NCI-H1417 (cell line): ENCODE measurements at places on chromosomes 6 and 20.

DNA sequence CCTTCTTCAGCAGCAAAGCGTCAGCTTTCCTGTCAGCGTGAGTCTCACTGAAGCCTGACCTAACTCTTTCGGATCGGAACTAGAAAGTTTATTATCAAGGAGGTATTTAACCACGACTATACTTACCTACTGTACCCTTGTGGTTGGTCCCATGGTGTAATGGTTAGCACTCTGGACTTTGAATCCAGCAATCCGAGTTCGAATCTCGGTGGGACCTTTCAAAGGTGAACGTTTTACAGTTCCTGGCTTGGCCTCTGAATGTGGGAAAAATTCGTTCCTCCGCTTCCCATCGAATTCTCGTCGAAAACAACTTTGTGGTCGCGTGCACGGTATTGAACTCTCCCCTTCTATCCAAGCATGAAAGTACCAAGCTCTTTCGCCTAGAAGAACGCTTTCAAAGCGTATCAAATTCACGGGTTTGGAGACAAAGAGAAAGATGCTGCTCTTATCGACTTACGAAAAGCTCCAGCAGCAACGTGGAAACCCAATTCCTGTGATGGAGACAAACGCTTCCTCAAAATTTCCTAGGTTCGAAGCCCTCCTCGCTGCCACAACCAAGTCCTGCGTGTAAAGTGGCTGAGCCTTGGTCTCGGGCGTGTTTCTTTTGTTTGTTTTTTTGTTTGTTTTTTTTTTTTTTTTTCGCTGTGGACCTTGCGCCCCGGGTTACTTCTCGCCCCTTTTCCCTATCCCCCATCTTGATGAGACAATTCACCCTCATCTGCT is 63.7 kb downstream of the GPX5 start:
- no peak for DNase-seq

DNA sequence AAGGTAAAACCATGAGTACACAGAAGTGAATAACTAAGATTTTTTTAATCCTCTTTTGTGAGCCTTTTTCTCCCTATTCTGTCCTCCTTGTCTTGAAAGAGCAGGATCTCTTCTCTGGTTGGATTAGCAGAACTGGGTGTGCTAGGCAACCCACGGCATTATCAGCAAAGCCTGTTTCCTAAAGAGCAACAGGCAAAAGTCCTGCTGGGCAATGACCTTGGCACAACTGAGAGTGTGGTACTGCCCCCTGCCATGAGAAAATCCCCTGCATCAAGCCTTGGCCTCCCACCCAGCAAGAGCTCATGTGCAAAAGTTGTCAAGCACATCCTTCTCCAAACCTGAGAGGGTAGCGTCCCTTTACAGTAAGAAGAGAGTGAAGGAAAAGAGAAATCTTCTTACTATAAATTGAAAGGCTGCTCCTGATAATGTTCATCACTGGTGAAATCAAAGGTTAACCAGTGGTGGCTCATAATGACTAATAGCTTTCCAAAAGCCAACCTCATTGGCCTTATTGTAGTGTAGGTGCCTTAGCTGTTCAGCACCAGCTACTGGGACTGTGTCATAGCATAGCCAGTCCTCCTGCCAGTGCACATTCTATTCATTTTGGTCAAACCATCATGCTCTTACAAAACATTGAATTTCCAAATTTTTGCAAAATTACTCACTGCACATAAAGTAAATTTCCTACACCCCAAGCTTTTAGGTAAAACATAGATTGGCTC is 17.1 kb downstream of the KIF6 start:
- no peak for DNase-seq

GRCh38 chr6:130851026-130851425 is 23.8 kb downstream of the SMLR1 start:
- DNase-seq: no peak

GRCh38 chr6:456358-456867 is 64.9 kb downstream of the IRF4 start:
- DNase-seq: no peak

DNA sequence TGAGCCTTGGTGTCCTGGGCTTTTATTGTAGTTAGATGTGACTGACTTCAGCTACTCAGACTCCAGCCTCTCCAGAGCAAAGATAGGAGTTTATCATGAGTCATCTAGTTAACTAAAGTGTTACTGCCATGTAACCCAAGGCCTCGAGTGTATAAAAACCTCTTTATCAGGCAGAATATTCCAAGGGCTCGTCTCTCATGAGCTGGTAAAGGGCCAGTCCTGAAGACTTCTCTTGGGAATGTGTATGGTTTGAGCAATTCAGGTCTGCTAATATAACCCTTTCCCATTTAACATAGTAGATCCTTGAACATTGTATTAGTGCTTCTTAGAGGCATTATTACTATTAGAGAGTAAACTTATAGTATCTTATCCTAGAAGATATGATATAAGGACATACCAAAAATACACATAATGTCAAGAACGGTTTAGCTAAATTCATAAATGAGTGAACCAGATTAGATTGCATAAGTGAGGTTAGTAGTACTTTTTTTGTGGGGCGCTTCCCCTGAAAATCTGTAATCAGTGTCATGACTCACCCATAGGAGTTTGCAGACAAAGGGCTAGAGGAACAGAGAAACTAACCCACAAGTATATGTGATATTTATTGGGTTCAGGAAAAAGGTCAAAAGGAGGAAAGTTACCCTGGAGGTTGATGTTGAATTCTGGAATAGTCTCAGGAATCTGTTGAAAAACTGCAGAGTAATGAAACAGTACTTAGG is 16.0 kb downstream of the DSE start:
- DNase-seq: no peak

DNA sequence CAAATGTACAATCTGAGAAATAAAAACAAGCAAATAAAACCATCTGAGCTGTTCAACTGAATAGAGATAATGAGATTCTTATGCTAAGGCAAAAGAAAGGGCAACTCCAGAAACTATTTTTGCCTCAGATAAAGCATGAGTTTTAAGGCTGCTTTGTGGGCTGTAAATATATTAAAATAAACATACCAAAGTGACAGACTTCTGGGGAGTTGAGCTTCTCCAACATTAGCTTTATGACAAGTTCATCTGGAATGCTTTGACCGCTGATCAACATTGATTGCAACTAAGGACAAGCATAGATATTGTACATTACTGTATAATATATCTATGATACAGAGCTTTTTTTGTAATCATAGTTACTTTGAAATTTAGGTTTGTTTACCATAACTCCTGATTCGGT is 19.3 kb downstream of the AK9 start:
- DNase-seq: no peak

DNA sequence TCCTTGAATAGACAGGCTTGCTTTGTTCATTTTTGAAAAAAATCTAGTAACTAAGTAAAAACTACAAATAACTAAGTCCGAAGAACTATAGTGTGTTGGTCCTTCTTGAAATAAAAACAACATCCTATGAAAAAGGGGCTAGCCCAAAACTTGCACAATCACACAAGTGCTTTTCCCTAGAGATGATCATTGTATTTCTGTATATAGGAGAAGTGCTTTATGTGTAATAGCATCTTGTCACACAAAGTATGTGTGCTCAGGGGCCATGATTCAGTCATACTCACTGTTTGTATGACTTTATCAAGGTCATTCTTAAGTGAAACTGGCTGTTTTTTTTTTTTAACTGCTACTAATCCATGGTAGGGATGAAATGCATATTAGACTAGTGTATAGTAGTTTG is 179.8 kb downstream of the DTNBP1 start:
- peak; percentile 15 for DNase-seq

- no peak for DNase-seq
Measured at GRCh38 chr6:100115407-100116101, 121.5 kb upstream of the MCHR2 start.

DNA sequence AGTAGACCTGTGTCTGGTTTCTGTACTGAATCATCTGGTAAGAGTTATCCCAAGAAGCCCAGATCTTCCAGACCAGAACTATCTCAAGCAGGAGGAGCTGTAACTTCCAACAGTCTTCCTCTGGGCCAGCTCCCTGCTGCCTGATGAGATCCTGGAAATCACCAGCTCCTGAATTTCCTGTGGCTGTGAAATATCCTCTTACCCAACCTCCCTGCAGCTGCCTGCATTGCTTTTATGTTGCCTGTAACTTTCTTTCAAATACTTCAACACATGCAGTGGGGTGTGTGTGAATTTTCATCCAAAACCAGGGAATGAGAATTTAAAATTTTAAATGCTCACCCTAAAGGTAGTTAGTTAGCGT is 160.5 kb upstream of the LAMP5 start:
- no peak for DNase-seq

- no peak for DNase-seq
Measured at GRCh38 chr6:34490390-34491090, 24.7 kb downstream of the PACSIN1 start.

- DNase-seq: no peak
Measured at GRCh38 chr6:25010176-25010575, 74.4 kb upstream of the RIPOR2 start.

- no peak for DNase-seq
Measured at GRCh38 chr6:16903470-16903869, 142.2 kb upstream of the ATXN1 start.

- DNase-seq: no peak
Measured at GRCh38 chr20:63194007-63194796, 21.7 kb downstream of the YTHDF1 start.

DNA sequence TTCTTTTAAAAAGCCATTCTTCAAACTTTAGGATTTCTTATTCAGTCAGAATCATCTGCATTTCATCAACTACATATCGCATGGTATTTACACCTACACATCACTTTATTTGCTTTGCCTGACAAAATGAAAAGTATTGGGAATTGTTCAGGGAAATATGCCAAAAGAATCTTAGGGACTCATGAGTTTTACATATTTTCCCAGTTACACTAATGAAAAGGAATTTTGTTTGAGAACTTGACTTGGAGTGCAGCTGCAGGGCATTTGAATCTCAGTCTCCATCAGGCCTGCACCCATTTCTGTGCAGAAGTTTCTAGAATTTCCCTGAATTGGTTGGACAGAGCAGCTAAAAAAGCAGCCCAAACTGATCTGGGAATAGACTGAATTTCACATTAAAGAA is 65.3 kb downstream of the MTHFD1L start:
- DNase-seq: no peak

DNA sequence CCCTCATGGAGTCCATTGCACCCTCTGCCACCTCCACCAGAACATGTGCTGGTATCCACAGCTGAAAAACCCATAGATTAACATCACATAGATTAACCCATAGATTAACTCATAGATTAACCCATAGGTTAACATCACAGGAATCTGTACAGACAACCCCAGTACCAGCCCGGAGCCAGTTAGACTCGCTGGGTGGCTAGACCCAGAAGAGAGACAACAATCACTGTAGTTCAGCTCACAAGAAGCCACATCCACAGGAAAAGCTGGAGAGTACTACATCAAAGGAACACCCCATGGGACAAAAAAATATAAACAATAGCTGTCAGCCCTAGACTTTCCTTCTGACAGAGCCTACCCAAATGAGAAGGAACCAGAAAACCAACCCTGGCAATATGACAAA is 25.1 kb downstream of the SERPINB9 start:
- no peak for DNase-seq

- DNase-seq: no peak
Measured at GRCh38 chr6:14284969-14285590, 167.5 kb downstream of the CD83 start.

GRCh38 chr20:53738945-53739798 is 145.5 kb upstream of the ZNF217 start:
- DNase-seq: peak; percentile 62

- DNase-seq: no peak
Measured at GRCh38 chr6:111757342-111757741, 115.9 kb downstream of the FYN start.

- no peak for DNase-seq
Measured at GRCh38 chr6:7546896-7547295, 5.4 kb downstream of the DSP start.

DNA sequence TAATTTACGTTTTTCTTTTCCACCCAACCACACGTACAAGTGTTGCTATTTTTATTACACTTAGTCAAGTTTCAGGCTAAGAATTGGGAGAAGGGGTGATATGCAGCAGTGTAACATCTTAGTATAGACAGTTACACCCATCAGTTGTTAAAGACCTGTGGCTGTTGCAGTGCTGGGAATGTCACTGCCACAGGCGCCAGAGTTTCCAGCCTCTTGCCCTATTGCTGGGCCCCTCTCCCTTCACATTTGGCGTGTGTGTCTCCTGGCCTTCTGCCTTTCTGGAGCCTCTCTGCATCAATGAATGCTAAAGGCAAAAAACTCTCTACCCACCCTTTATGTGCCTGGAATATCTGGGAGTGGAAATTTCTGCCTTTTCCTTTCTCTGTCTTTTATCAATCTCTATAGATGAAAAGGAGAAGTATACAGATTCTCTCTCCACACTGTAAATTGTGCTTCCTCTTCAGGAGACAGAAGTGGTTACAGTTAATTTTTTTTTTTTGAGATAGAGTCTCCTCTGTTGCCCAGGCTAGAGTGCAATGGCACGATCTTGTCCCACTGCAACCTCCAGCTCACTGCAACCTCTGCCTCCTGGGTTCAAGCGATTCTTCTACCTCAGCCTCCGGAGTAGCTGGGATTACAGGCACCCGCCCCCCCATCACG is 73.0 kb downstream of the TIAM2 start:
- DNase-seq: no peak

GRCh38 chr6:7050872-7051779 is 56.6 kb upstream of the RREB1 start:
- peak; percentile 62 for DNase-seq

- no peak for DNase-seq
Measured at GRCh38 chr20:31913431-31914157, 38.3 kb downstream of the PDRG1 start.

GRCh38 chr6:133743621-133744020 is 145.3 kb upstream of the TCF21 start:
- no peak for DNase-seq

DNA sequence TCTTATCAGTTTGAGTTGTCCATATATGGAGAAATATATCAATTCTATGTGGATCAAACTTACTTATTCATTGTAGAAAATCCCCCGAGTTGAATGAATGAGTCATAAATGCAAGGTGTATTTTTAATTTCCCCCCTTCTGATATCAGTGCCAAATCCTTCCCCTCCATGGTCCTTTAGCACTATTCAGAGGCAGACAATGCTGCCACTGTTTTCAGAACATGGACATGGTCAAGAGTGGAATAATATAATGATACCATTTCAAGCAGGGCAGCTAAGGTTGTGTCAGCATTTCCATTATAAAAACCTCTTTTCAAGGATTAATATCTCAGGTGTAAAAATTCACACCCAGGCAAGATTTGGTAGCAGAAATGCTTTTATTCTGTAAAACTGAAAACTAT is 244.0 kb downstream of the FOXC1 start:
- no peak for DNase-seq

- DNase-seq: no peak
Measured at GRCh38 chr20:40491009-40491590, 197.9 kb downstream of the MAFB start.
